Stimulated activated CD8-positive, alpha-beta memory T cell treated with anti-CD3 and anti-CD28 coated beads, Interleukin-2, amount 100 ng/mL, for 1 hour (primary cell): ENCODE measurements at places on chromosomes 11 and 22.

DNA sequence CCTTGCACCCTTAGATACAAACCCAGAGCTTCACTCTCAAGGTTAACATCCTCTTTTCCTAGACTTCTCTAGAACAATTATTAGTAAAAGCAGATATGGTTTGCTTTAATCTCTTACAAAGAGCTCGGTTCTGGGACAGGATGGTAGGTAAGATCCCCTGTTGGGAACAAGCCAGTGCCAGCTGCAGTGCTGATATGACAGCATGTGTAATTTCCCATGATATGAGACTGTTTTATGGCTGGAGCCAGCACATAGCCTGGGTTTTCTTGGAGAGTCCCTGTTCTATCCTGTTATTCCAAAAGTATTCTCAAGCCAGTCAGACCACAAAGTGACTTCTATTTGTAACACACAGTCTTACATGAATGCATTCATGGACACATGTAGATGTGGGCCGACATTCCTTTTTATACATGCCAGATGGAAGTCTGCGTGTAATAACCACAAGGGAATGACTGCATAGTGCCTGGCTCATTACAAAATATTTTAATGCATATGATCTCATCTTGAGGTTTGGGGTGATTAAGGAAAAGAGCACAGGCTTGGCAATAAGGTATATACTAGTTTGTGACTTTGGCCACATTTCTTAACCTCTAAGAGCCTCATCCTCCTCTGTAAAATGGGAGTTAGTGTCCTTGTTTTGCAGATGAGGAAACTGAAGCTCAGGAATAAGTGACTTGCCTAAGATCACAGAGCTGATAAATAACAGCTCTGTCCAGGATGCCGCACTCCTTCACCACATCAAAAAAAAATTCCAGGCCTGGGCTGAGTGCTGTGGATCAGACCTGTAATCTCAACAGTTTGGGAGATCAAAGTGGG is 21.8 kb downstream of the CLMP start:
- no peak for DNase-seq

GRCh38 chr11:6249770-6250555 is 9.7 kb upstream of the CCKBR start:
- DNase-seq: no peak

GRCh38 chr22:22196018-22196533 is 48.5 kb upstream of the VPREB1 start:
- DNase-seq: no peak

DNA sequence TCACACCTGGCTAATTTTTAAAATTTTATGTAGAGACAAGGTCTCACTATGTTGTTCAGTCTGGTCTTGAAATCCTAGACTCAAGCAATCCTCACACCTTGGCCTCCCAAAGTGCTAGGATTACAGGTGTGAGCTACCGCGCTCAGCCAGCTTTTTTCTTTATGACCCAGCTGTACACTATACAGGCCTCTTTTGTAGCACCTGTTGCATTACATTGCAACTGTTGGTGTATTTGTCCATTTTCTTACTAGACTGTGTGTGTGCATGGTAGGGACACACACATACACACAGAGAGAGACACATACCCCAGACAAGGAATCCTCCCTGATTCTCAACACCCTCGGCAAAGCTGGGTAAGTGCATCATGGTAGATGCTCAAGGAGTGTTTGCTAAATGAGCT is 61.7 kb downstream of the NAV2 start:
- no peak for DNase-seq

DNA sequence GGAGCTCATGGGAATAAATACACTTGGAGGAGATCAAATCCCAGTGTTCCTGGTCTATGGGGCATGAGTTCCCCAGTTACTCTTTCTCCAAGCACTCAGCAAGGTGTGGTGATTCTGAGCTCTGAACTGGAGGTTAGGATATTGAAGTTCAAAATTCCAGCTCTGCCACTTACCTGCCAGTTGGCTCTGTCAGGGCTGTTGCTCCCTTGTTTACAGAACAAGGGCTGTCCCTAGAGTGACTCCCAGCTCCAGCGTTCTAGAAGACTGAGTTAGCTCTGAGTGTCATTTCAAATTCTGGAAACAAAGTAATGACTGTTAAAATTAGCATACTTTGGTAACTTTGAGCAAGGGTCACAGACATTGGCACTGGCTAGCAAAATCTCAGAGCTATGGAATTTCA is 69.7 kb upstream of the ZBED5 start:
- no peak for DNase-seq
